ENCODE measurements at places on chromosomes 3 and 15.
A peak's percentile ranks its signal among the peaks of the same experiment; 100 is the strongest.

GRCh38 chr15:89500397-89501270, 4.3 kb upstream of the RHCG start:
- DNase-seq, result no peak

DNA sequence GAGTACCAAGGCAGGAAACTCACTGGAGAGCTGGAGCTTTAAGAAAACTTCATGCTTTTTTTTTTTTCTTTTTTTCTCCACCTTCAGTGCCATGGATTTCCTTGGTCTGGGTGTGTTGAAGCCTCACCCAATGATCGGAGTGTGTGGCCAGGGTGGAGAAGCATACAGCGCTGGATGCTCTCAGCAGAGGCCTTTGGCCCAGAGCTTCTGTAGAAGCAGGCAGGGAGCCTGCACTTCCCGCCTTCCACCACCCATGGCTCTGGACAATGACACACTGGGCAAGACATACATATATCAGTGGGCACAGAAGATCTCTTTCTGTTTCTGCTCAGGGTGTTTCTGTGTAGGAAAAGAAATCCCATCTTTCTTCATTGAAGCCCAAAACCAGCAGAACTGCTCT, 55.8 kb upstream of the ACAD9 start:
- DNase-seq, result no peak

GRCh38 chr15:97728791-97729190, 231.7 kb upstream of the ARRDC4 start:
- no peak for DNase-seq

DNA sequence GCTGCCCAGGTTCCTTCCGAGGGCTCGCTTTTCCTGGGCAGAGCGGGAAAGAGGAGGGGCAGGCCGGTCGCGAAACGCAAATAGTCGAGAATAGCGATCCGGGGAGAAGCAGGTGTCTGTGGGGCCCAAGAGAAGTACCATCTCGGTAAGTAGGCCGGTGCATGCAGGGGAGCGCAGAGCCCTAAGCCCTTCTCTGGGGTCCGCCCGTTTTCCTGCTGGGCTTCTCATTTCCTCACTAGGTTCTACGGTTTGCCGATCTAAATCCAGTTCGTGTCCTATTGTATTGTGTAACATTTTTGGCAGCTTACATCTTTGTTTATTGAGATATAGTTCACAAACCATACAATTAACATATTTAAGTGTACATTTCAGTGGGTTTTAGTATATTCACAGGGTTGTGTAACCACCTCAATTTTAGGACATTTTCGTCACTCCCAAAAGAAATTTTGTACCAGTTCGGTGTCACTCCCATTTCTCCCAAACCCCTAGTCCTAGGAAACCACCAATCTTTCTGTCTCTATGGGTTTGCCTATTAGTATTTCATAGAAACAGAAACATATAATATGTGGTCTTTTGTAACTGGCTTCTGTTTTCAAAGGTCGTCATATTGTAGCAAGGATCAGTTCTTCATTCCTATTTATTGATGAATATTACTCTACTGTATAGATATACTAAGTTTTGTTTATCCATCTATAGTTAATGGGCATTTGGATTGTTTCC, 6.8 kb upstream of the TRIM69 start:
- DNase-seq, result peak; percentile 56

DNA sequence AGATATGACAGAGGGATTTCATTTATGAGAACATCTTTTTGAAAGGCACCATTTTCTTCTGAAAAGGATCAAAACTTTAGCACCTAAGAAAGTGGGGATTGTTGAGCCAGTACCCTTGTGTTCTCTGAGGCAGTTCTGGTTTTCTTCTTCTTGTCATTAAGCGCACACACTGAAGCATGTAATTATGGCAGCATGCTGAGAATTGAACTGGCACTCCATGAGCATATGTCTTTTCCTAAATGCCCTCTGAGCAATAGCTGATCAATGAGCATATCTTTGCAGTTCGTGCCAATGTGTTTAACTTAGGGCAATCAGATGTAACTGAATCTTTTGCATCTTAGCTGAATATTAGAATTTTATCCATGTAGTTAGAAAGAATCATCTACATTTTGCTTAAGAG, 53.9 kb upstream of the VGLL3 start:
- no peak for DNase-seq

GRCh38 chr15:46461416-46461815, 826.6 kb downstream of the SQOR start:
- no peak for DNase-seq

Measured in left hindlimb (tissue), 1 donor.